ENCODE measurements at places on chromosomes 12 and 14.

DNA sequence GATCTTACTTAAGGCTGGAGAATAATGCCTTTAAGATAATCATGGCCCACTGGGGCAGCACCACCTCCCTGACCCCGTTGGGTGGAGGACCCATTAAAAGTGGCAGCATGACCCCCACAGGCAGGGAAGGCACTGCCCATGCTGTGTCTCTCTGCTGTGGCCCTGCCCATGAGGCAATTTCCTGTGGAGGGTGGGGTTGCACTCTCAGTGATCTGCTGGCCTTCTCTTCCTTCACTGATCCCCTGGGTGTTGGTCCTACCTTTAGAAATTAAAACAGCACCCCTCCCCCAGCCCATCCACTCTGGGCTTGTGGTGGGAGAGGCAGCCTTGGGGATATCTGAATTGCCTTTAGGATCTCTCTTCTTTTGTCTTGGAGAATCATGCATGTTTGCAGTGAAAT lies 17.3 kb downstream of the KLRK1 start:
- DNase-seq = no peak

- no peak for DNase-seq
These were observed 53.8 kb downstream of the PLEKHG3 start for GRCh38 chr14:64758025-64758521.

DNA sequence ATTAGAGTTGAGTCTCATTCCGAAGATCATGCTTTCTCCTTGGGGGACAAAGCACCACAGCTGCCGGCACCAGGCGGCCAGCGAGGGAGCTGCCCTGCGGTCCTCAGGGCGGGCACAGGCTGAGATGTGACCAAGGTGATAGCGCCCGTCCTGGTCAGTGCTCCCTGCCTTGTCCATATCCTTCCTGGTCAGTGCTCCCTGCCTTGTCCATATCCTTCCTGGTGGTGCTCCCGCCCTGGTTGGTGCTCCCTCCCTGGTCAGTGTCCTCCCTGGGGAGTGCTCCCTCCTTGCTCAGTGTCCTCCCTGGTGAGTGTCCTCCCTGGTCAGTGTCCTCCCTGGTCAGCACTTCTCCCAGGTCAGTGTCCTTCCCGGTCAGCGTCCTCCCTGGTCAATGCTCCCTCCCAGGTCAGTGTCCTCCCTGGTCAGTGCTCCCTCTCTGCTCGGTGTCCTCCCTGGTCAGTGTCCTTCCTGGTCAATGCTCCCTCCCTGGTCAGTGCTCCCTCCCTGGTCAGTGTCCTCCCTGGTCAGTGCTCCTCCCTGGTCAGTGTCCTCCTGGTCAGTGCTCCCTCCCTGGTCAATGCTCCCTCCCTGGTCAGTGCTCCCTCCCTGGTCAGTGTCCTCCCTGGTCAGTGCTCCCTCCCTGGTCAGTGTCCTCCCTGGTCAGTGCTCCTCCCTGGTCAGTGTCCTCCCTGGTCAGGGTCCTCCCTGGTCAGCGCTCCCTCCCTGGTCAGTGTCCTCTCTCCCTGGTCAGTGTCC lies 92.2 kb downstream of the ADGRD1 start:
- no peak for DNase-seq

DNA sequence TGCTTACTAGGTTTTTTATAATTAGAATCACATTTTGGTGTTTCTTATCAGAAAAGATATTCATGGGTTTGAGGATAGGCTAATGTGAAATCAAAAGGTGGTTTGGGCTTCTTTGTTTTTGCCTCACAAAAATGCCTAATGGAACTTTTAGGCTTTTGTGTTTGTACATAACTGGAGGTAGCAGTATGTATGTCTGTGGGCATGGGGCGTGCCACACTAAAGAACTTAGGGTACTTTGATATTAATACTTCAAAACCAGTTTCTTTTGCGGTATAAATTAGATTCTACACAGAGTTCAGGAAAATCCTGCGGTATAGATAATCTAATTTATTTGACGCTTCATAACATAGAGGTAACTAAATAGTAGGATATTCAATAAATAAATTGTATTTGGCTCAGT lies 1.9 kb downstream of the ETV6 start:
- no peak for DNase-seq

DNA sequence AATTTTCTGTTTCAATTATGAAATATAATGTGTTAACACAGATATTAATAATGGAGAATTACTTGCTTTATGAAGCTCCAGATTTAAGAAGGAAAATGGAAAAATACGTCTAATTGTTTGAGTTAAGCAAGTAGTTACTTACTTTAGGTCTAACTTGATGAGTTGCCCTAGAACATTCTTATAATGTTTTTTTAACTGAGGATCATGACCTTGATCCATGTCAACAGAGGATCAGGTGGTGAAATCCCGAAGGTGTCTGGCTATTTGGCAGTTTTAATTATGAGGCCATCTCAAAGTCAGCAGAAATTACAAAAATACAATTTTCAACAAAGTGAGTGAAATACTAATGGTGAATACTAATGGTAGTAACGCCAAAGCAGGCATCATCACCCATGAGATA lies 57.0 kb upstream of the REP15 start:
- no peak for DNase-seq

GRCh38 chr12:12645485-12645884 lies 33.8 kb downstream of the CREBL2 start:
- peak; percentile 17 for DNase-seq

DNA sequence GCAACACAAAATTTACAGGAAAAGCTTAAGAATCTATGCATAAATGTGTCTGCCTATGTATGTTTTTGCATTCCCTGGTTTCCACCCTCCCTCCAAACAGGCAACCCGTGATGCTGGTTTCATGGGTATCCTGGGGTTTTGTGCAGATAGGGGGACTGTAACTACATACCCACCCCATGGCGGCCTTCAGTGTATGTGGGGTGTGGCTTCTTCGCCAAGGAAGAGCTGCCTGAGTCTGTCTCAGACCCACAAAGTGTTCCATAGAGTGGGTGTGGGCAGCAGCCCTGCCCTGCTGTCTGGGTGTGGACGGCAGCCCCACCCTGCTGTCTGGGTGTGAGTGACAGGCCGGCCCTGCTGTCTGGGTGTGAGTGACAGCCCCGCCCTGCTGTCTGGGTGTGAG lies 174.8 kb downstream of the ADGRD1 start:
- DNase-seq = no peak

DNA sequence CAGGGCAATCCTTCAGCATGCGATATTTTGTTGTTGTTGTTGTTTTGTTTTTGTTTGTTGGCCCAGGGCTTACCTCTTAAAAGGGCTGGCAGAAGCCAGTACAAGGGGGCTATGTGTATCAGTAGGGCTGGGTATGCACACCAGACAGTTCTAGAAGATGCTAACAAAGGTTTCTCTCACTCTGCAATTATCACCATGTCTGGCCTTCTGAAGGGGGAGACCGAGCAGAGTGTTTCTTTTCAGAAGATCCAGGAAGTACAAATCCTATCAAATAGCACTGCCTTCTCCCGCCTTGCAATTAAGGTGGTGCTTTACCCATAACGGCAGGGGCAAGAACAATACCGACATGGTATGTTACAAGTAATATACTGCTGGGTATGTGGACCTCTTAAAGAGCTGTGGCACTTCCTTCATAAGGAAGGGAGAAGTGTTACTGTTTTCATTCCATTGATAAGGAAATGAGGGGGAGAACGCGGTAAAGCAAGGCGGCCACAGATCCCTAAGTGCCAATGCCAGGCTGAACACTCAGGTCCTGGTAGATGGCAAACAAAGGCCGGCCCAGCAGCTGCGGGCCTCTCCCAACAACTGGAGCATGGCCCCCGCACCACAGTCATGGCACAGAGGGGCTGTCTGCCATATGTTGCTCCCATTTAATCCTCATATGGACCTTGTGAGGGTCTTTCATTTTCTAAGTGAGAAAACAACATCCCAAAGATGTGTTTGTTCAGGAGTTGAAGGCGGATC lies 19.2 kb upstream of the CACNA2D4 start:
- no peak for DNase-seq

- no peak for DNase-seq
These were observed 46.0 kb upstream of the STK38L start for GRCh38 chr12:27198036-27198435.

All from activated T-cell treated with anti-CD3 and anti-CD28 coated beads for 4 hours (primary cell).